T-helper 17 cell (primary cell): ENCODE measurements at places on chromosomes 13 and 19.

- DNase-seq = peak; percentile 21
Measured at GRCh38 chr19:10193790-10194499, 808 bp downstream of the DNMT1 start.

- peak; percentile 27 for DNase-seq
Measured at GRCh38 chr13:75326173-75327134, 155.5 kb downstream of the TBC1D4 start.

- DNase-seq = no peak
Measured at GRCh38 chr19:478976-479375, 17.3 kb upstream of the MADCAM1 start.

DNA sequence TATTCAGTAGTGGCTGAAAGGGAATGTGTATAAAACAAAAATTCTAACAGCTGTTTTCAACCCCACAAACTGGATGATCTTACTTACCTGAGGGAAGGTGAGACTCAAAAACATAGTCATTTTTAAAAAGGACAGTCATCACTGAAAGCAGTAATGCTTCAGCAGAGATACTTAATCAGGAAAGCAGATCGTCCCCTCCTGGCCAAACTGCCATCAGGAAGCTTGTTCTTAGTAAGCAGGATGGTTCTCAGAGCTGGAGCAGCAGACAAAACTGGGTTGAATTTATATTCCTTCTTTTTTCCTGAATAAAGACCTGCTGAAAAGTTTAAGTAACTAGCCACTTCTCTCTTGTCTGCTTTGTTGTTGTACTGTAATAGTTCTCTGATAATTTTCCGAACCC is 1156.5 kb downstream of the OLFM4 start:
- no peak for DNase-seq

- no peak for DNase-seq
Measured at GRCh38 chr13:72199640-72200039, 332.6 kb upstream of the DACH1 start.

DNA sequence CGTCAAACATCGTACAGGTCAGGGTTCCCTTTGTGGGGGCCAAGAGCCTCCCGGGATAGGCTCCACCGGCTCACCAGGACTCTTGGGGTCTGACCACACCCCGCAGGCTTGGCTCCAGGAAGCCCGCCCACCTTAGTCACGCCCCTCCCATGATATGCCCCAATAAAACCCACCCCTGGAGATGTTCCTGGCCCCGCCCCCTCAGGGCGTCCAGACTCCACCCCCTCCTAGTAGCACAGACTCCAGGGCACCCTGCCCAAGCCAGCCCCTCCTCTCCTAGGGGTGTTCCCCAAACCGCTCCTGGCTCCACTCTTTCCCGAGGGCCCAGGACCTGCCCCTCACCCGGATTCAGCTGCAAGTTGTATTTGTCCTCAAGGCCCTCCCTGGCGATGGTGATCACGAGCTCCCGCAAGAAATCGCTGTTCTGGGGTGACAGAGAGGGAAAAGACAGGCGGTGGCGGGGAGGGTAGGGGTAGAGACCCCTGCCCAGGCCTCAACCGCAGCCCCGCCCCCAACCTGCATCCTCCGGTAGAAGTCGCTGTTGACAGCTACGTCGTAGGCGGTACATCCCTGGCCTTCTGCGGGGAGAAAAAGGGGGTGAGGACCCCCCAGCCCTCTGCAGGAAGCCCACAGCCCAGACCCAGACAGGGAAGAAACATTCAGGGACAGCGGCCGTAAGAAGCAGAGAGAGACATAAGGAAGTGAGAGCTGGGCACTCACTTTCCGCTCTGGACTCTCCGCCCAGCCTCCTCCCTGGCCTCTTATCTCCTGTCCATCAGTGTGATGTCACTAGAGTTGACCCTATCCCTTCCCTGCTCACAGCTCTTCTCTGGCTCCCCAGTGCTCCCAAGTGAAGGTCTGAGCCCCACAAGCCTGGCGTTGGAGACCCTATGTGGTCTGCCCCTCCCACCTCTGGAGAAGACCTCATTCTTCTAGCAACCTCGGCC is 3.9 kb downstream of the PIH1D1 start:
- DNase-seq = no peak

DNA sequence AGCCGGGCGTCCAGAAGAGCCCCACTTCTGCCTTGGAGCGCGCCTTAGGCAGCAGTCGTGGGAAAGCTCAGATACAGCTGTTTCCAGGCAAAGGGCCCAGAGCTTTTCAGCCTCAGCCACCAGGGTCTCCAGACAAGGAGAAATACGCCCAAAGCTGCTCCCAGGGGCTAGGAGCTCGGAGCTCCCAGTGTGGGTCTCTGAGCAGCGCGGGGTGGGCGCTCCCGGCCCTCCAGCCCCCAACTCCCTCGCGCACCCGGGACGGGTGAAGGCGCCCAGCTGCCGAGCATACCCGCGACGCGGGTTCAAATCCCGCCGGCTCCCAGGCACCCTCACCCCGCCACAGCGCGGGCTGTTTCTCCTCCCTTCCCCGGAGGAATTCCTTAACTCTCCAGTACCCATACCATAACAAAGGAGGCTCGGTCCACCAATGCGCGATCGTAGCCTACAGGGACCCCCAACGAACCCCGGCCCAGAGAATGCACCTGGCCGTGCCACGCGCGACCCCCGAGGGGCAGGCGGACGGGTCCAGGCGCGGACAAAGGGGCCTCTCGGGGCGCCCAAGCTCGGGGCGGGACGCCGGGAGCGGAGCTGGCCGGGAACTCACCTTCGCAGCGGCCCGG is 507 bp downstream of the COL4A1 start:
- DNase-seq = no peak

GRCh38 chr19:39142630-39143029 is 17.0 kb downstream of the PAK4 start:
- DNase-seq = no peak

DNA sequence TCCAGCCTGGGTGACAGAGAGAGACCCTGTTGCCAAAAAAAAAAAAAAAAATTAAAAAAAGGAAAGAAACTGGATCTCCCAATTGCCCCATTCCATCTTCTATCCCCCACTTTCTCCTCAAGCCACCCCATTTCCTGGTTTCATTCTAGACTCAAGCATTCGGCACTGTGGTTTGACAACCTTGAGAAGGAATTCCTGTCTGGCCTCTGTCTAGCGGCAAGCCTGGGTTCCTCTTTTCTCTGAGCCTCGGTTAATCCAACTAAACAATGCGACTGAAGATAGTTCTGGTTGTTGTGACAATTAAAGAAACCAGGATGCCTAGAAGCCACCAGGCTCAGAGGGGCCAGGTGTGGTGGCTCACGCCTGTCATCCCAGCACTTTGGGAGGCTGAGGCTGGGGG is 3.3 kb upstream of the C3 start:
- DNase-seq = no peak

GRCh38 chr13:77176350-77176749 is 149.4 kb upstream of the FBXL3 start:
- no peak for DNase-seq

DNA sequence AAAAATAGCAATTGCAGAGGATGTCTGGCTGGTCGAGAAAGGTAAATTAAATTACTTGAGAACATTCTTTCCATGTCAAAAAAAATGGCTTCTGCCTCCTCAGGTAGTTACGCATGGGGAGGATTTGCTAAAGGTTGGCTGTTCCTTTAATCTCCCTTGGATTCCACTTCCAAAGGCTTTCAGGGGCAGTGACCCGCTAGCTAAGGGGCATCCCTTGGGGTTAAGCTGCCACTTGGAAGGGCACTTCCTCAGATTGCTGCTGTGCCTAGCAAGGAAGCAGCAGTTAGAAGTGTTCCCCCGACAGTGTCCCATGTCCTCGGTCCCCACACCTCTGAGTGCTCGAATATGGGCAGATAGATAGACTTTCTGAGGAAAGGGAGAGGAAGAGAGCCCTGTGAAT is 108.5 kb downstream of the RGCC start:
- no peak for DNase-seq

DNA sequence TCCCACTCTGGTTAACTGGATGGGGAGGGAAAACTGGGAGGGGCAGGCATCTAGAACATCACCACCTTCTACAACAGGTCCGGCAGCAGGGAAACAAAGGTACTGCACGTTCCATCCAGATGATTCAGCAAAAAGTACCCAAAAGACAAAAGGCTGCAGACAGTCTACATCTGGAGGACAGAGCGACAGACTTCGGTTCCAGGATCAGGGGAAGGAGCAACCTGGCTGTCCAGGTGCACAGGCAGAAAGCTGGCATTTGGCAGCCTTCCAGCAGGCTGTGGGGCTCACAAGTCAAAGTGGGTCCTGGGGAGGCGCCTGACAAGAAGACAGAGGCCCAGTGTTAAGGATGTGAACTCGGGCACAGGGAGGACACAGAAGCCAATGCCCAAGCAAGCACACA is 202.9 kb downstream of the SUCLA2 start:
- no peak for DNase-seq

DNA sequence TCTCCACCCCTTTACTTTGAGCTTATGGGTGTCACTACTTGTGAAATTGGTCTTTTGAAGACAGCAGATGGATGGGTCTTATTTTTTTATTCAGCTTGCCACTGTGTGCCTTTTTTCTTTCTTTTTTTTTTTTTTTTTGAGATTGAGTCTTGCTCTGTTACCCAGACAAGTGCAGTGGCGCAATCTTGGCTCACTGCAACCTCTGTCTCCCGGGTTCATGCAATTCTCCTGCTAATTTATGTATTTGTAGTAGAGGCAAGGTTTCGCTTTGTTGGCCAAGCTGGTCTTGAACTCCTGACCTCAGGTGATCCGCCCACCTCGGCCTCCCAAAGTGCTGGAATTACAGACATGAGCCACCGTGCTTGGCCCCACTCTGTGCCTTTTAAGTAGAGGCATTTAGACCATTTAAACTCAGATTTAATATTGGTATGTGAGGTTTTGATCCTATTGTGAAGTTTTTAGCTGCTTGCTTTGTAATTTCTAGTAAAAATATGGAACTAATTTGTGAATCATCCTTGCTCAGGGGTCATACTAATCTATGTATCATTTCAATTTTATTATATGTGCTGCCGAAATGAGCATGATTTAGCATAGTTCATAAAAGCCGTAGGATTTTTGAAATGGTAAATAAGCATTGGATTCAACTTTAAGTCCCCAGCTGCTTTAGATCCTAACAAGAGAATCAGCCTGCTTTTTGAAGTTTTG is 584.5 kb downstream of the SLITRK1 start:
- DNase-seq = no peak

- DNase-seq = no peak
Measured at GRCh38 chr13:33740134-33740538, 77.8 kb upstream of the RFC3 start.

GRCh38 chr13:43301346-43301969 is 278.1 kb downstream of the DNAJC15 start:
- DNase-seq = no peak

- no peak for DNase-seq
Measured at GRCh38 chr19:55684946-55685681, 10.1 kb downstream of the EPN1 start.

DNA sequence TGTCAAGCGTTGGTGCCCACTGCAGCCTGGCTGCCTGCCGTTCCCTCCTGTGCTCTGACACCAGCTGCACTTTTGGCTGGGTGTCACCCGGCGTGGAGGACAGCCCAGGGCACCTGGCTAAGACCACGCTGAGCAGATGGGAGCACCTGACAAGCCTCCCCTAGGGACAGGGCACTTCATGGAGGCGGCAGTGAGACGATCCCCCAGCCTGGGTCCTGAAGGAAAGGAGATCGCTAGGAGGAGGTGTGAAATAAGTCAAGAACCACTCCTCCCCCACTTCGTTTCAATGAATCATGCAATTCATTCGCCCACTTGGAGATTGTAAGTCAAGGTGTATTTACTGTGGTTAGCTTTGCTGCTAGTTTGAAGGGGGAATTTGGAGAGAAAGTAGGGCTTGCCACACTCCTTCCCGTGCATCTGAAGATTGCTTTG is 38.8 kb downstream of the VSTM2B start:
- DNase-seq = no peak

DNA sequence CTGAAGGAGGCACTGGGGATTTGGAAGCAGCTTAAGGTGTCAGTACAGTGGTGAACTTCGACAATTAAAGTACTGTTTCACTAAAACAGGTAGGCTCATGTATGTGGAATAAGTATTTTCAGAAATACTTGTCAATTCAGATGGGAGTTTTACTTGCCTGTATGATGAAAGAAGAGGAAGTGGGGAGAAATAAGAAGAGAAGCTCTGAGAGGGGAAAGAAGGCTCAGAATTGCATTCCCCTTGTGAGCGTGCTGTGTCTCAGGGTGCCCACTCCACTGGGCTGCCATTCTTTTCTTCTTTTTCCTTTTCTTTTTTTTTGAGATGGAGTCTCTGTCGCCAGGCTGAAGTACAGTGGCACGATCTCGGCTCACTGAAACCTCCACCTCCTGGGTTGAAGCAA is 38.6 kb upstream of the RNF17 start:
- no peak for DNase-seq

DNA sequence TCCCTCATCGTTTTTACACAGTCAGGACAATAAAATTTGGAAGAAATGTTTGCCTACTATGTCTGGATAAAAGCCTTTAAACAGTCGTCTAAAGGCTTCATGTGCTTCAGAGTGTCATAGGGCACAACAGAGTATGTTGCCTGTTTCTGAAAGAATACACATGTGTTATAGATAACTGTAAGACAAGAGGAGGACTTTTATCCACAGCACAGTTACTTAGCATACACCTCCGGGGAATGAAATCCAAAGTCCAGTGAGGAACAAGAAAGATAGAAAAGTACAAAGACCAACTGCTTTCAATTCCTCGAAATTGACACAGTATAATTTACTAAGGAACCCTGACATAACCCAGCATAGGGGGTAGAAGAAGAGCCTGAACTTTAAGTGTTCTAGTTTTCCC is 835.6 kb downstream of the PCDH17 start:
- no peak for DNase-seq

GRCh38 chr13:27569405-27569804 is 50.9 kb downstream of the LNX2 start:
- no peak for DNase-seq

GRCh38 chr13:34127523-34127922 is 309.6 kb downstream of the RFC3 start:
- no peak for DNase-seq

DNA sequence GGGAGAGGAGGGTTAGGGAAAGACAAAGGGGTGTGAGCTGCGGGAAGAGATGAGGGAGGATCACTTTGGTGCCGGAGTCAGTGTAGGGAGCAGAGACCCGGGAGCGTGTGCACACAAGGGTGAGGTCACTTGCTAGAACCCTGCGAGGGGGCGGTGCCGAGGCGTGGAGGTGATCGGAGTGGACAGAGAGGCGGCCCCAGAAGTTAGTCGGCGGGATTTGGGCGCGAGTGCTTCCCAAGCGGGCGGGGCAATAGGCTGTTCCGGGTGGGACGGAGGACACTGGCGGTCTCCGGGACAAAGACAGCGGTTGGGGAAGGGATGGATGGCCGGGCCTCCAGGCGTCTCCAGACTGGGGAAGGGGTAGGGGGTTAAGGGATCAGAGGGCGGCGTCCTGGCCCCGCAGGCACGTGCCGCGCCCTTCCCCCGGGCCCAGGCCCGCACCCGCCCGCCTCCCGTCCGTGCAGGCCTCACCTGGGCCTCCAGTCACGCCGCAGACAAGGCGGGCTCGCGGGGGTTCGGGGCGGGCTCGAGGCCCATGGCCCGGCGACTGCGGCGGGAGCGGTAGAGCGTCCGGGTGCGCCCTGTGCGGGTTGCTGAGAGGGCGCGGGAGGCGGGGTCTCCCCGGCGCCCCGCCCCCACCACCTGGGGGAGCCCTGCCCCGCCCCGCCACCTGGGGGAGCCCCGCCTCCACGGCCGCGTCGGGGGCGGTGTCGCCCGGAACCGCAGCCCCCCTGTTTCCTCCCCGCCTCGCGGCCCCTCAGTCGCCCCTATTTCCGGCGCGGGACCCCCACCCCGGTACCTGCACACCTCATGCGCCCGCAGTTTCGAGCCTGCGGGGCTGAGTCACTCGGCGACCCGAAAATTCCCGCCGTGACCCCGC is at the start of gene LPAR2:
LPAR2 (minus strand) TSS at position 600 of the 880 bp plus-strand sequence. CDS start 945 bp downstream, outside the sequence.
- peak; percentile 84 for DNase-seq
